ENCODE measurements at places on chromosomes 2 and 18.

DNA sequence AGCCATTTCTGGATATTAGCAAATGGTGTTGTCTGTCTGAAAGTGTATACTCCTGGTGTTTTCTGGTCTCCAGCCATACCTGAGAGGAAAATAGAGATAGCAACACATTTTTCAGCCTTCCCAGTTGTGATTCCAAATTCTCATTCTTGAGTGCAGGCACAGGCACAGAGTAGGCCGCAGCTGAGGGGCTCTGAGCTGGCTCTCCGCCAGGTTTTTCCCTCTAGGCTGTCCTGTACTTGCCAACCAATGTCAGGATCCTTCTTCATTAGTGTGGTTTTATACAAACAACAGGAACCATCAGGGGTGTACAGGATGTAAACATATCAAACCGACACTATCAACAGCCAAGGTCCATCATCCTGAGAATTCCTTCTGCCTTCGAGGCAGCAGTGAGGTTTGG, 1733.6 kb upstream of the CELF4 start:
- no peak for DNase-seq

DNA sequence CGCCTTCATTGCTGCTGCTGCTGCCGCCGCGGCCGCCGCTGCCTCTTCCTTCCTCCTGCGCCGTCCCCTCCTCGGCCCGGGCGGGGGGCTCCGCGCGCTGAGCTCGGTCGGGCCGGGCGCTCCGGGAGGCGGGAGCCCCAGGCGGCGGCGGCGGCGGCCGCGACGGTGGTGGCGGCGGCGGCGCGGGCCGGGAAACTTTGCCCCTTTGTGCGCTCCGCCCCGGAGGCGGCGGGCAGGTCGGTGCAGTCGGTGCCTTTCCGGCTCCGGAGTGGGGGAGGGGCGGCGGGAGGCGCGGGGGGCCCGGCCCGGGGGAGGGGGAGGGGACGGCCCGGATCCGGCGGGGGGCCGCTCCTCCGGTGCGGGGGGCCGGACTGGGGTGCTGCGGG, 205 bp downstream of the TET3 start:
- DNase-seq, result peak; percentile 62

DNA sequence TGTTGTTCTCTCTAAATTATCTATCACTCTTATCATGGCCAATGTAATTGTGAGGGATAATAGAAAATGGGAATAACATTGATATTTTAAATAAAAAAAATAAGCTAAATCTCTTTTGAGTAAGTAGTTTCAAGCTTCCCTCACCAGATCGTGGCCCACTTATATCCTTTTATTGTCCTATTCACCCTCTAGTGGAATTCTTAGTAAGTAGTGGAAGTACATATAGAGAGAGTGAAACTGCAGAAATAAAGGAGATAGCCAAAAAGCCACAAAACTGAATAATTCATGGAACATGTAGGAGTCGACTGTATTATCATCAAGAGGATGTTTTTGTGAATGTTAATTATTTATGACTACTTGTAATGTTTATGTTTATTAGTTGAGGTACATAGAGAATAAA, 66.1 kb upstream of the DTNA start:
- DNase-seq, result no peak

- no peak for DNase-seq
Measured at GRCh38 chr2:201132518-201132917, 16.6 kb downstream of the CFLAR start.

DNA sequence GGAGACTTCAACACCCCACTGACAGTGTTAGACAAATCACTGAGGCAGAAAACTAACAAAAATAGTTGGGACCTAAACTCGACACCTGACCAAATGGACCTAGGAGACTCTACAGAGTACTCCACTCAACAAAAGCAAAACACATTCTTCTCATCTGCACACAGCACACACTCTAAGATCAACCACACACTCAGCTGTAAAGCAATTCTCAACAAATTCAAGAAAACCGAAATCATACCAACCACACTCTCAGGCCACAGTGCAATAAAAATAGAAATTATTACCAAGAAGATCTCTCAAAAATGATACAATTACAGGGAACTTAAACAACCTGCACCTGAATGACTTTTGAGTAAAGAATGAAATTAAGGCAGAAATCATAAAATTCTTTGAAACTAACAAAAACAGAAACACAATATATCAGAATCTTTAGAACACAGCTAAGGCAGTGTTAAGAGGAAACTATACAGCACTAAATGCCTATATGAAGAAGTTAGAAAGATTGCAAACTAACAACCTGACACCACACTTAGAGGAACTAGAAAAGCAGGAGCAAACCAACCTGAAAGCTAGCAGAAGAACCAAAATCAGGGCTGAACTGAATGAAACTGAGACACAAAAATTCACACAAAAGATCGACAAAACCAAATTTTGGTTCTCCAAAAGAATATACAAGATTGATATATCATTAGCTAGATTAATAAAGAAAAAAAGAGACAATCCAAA, 46.3 kb downstream of the RTTN start:
- DNase-seq, result no peak

GRCh38 chr2:224927646-224928173, 114.6 kb downstream of the DOCK10 start:
- DNase-seq, result peak; percentile 34

- DNase-seq, result no peak
Measured at GRCh38 chr2:175402571-175402970, 221.1 kb upstream of the ATP5MC3 start.

GRCh38 chr18:58144671-58145285, 100.8 kb downstream of the NEDD4L start:
- DNase-seq, result no peak

DNA sequence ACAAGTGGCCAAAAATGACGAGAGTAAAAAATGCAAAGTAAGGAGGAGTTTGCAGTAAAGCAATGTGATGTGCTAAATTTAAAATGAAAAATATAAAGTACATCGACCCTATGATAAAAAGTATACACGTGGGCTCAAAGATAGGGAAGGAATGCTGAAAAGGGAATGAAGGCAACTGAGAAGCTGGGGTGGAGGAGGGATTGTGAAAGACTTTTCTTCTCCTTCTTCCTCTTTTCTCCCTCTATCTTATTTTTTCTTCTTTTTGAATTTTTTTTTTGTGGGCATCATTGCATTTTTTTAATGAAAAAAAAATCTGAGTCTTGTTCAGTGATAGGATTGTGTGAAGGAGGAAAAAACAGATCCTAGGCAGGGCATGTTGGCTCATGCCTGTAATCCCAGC, 57.6 kb upstream of the STK17B start:
- no peak for DNase-seq

DNA sequence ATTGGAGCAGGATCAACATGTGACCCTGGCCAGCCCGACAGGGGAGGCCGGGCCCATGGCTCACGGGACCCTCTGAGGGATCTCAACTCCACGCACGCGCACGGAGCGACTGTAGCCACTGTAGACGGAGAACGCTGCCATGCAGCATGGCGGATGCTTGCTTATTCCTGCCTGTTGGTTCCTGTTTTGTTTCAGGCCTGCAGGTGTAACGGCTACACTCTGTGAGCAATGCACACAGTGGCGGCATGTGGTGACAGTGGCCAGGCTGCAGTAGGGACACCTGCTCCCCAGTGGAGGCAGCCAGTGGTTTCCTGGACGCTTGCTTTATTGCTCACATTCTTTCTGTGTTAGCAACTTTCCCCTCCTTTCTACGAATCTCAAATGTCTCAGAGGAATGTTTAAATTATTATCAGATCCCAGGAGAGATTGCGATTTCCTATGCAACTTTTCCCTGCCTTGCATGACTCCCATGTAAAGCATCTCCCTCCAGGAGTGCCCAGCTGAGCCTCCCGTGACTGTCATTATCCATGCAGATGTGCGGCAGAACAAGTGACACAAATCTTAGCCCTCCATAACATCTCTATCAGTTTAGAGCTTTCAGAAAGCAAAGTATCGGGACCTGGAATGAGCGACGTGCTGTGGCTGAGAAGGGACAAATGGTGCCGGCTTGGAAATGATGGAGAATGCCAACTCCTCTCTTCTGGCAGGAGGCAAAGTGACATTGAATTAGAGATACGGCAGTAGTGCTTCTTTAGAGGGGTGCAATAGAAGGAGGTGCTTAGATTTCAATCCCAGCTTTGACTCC, 209.7 kb downstream of the ASB1 start:
- DNase-seq, result no peak

DNA sequence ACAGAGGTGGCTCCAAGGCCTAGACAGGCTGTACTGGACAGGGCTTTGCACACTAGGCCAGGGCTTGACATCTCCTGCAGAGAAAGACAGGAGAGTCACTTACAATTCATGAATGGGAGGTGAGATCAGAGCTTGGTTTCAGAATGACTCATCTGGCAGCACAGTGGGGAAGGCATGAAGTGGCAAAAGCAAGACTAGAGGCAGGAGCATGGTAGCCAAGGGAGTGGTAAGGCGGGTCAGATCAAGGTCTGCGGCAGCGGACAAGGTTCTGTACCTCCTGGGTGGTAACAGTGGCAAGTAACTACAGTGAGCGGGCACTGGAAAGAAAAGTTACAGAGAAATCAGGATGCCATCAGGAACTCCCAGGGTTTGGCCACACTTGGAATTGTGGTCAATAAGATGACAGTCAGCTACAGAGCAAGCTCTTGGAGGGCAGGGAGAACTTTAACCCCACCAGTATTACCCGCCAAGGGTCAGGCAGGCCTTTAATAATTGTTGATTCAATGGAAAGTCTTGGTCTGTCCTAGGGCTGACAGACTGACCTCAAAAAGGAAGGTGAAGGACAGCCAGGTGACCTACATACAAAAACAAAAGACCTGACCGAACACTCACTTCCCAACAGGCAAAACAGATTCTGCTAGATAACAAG, 5.7 kb downstream of the MCFD2 start:
- no peak for DNase-seq

DNA sequence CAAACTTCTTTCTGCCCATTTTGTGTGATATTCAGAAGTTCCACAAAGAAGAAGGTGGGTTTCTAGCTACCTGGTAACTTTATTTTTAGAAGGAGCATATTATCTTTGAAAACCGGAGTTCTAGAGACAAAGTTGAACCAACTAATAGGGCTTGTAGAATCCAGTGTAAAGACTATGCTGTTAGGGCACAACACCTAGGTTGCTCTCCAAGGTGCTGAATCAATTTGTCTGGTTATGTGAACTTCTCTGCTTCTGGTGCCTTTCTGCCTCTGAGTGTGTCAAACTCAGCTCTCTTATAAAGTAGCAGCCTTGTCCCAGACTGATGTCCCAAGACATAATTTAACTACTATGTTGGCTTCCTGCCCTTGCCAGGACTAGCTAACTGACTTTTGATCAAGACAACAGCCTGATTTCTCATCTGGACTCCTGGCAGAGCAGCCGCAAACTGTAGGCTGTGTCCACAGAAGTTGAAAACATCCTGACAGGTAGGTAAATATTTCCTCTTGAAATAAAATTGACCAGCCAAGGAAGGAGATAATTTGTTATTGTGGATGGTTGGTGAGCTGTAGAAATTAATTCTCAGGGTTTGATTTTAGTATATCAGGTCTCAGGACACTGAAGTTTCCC, 119.4 kb downstream of the CYRIA start:
- peak; percentile 89 for DNase-seq

GRCh38 chr18:48914581-48915251, 36.0 kb downstream of the SMAD7 start:
- no peak for DNase-seq

- DNase-seq, result no peak
Measured at GRCh38 chr2:189327879-189328847, 113.1 kb upstream of the WDR75 start.

DNA sequence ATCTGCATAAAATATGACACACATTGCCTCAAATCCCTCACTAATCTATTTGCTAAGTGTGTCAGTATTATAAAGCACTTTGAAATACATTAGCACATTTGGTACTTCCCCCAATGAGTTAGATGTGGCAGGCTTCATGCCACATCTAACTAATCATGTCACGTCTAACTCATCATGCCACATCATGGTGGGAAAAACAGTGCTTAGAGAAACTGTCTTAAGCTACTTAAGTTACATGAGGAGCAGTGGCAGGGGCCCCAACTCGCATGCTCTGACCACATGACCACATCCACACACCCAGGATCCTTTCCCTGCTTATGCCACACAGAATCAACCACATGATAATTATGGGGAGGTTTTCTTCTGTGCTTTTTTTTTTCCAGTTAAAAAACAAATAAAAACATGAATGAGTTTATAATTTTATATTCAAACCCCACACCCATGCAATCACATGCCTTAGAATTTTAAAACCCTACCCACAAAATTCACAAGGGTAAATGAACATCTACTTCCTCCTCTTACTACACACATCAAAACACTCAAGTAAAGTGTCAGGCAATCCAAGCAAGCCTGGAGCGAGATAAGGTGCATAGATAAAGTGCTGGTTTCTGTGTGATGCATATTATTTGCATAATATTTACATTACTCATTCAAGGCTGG, 1.6 kb downstream of the ABCA12 start:
- no peak for DNase-seq

DNA sequence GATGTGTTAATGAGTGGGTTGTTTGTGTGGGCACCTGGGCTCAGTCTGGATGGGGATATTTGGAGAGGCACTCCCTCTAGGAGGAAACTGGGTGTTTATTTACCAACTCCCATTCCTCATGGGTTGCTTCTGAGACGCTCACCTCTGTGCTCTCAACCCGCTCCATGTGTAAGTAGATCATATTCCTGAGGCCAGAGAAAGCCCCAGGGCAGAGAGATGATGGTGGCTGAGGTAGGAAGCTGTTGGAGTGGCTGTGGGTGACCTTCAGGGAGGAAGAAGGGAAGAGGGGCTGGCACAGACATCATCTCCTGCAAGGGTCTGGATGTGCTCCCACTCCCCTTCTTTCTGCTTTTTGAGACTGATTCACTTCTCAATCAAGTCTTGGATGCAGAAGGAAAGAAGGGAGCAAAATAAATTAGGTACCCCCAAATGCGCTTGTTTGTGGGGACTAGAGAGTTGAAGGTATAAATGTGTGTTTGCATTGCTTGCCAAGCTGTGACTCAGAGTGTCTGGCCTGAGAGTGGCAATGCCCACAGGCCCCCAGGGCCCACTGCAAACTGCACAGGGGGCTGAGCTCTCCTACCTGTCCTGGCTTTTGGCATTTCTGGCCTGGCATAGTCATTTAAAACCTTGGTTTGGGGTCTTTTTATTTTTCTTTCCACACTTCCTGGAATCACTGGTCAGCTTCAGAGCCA, 57.2 kb upstream of the TNP1 start:
- DNase-seq, result no peak

DNA sequence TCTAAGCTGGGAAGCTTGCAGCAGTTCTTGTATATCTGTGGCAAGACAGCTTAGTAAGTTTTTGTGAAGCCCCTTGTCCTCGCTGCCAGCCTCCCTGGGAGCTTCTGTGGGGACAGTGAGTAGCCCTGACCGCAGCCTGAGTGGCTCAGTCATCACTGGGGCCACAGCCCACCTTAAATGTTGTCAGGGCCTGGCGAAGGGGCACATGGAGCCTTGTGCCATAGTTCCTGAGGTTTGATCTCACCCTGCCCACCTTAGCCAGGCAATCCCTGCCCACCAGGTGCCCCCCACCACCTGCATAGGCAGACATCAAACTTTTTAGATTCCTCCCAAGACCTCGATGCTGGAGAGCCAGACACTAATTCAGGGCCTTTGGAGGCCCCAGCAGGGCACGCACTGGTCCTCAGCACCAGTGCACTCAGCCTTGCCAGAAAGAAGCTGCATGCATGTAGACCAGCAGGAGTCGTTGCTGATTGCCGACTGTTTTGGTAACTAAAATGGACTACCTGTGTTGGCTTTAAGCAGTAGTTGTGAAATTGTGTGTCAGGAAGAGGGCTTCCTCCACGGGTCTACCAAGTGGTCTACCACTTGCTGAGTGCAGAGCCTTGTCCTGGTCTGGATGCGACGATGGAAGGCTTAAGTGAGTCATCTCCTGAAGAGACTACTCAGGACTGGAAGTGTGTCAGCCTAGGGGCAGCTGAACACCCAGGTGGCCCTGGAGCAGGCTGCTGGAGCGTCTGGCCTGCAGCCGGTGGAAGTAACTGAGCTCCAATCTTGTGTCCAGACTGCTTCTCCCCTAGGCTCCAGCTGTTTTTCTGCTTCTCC, 233.1 kb downstream of the SEPTIN10 start:
- no peak for DNase-seq

Data from hematopoietic multipotent progenitor cell treated with erythropoietin and hydrocortisone succinate and interleukin-3 and kit ligand, for 6 days (in vitro differentiated cells).